AG09309 (cell line): ENCODE measurements at places on chromosomes 12 and 14.

- no peak for DNase-seq
These were observed 167.1 kb upstream of the NOS1 start for GRCh38 chr12:117528538-117528937.

DNA sequence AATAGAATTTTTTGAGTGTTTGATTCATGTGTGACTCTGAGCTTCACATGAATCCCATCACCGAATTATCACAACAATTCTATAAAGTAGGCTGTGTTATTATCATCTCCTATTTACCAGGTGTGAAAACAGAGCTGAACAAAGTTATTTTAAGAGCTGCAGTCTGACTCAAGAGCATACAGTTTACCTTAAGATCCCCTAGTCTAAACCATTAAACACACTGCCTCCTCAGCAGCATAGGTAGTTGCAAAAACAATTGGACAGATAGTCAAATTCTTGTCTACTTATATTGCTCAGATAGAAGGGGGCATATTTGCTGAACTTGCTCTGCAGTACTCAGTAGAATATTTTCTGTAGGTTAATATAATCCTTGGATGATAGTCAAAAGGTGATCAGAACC is 219.8 kb upstream of the ATP2B1 start:
- no peak for DNase-seq

GRCh38 chr14:105456736-105457617 is 17.6 kb upstream of the CRIP2 start:
- no peak for DNase-seq

DNA sequence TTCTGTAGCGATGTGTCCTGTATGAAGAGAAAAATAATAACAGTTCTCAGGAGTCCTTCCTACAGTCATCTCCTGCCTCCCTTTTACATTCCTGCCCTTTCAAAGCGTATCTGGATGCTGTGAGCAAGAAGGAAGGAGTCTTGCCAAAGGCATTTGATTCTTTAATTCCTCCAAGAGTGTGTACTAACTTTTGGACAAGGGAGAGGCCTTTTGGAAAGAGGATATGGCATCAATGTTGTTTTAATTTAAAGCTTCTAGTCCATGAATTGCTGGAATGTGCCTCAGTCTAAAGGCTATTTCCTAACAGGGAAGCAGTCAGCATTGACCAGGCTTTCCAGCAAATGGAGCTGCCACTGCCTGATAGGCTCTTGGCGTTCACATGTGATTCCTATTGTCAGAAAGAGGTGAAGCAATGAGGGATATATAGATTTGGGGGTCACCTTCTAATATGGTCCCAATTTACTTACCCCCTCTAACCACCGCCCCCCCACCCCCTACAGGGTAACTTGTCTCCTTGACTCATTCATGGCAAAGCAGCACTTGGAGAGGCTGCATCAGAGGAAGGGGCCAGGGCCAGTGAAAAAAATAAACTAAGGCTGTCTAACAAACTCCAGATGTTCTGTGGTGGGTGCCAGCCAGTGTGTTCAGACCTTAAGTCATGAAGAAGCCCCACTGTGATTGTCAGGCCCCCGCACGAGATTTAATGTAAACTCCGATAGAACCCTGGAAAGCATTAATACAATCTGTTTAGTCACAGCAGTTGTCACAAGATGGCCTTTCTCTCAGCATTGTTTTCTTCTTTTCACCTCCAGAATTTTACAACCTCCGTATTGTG is 220.3 kb downstream of the FBXL14 start:
- peak; percentile 86 for DNase-seq

DNA sequence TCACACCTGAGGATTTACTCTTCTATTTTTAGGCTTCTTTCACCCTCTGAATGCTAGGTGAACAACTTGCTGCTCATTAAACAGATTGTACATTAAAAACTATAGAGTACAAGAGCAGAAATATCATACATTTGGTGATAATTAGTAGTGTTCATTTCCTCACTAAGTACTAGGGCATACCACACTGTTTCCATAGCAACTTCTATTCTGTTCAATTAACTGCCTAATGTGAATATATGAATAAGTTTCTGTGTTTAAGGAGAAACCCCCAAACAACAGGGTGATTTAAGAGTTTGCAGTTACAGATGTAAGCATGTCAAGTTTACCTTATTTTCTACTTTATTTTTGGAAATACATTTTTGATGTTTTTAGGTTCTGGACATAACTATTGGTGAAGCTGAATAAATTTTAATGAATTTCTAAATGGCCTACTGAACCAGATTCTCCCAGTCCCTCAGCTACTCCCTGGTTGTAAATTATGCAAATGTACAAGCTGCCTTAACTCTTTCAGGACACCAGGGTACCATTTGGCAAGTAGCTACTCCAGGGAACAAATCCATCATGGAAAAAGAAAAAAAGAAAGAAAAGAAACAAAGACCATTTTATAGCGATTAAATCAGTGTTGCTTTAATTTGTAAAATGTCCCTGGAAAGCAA is 199.8 kb upstream of the NAV3 start:
- no peak for DNase-seq

DNA sequence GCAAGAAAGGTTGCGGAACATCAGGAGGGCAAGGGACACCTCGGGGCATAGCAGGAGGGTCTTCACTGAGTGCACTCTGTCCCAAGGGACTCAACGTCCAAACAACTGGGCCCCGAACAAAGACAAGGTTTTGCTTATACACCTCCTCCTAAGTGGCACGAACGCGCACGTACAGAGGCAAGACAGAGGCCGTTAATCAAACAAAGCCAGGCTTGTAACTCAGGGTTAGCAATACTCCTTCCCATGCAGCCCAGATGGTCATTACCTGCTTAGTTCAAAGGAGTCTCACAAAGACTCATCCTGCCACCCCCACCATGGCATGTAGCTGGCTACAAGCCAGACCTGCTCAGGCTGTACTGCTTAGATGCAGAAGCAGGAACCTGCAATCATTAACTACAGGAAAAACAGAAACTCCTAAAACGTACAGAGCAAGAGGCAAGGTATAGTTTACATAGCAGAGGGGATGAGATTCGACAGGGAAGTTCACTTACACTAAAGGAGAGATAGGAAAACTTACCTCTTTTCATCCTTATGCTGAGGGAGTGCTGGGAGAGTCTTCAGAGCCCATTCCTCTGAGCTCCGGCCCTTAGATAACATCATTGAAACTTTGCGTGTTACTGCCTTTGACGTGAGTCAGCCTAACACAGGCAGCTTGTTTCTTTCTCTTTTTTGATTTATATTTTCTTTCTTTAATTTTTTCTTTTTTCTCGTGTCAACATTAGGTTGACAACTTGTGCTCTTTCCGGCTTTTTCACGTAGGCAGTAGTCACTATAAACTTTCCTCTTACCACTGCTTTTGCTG is 1319.1 kb downstream of the TMEM121 start:
- DNase-seq, result no peak

DNA sequence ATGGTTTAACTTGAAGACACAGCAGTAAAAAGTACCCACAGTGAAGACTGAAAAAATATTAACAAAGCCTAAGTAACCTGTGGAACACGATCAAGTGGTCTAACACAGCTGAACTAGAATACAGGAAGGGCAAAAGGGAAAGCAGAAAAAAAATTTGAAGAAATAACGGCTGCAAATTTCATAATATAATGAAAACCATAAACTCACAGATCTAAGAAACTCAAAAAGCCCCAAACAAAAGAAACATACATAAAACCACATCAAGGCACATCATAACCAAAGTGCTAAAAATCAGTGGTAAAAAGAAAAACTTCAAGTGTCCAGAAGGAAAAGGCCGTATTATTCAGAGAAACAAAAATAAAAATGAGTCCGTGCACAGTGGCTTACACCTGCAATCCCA is 30.9 kb downstream of the SPPL3 start:
- DNase-seq, result no peak

DNA sequence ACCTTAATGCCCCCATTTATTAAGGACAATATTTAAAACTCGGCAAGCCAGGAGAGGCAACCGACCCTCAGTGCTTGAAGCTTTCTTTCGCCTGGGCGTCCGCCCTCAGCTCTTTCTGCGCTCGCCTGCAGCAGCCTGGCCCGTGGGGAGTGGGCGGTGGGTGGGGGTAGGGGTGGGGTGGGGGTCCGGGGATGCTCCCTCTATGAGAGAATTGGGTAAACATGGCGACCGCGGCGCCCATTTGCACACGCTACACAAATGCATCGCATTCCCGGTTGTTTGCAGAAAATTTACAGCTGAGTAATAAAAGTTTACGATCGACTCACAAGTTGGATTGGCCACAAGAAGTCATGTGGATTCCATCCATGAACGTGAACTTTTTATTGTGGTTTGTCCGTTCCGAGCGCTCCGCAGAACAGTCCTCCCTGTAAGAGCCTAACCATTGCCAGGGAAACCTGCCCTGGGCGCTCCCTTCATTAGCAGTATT is 7.7 kb downstream of the HOXC8 start:
- peak; percentile 73 for DNase-seq

DNA sequence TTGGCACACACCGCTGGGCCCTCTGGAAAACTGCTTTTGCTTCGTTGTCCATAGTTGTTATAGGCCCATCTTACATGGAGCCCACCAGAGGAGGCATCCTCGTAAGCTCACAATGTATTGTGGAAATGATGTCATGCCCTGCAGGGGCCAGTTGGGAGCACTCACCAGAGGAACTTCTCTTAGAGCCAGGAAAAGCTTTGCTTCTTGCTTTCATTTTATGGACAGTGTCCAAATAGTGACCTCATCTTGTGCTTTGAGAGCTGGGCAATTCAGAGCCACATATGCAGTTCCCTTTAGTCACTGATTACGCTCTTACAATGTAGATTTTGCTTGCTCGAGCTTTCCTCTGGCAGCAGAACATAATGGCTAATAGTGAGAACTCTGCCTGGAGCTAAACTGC is 275.6 kb downstream of the AACS start:
- peak; percentile 57 for DNase-seq

GRCh38 chr14:58106446-58106845 is 45.6 kb downstream of the ARMH4 start:
- no peak for DNase-seq

DNA sequence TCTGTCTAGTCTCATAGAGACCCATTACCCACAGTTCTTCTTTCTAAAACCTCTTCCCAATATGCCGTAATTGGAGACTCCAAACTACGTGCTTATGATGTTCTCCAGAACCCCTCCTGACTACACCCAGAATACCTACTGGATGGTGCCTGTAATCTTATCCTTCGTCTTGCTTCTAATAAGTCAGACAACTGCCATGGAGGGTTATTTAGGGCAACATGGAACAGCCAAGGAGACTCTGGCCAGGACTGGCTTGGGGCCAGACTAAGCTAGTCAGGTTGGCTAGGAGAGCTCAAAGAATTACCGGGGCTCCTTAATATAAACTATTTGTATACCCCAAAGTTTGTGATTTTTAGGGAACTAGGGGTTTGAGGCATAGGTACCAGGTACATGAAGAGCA is 6.8 kb downstream of the PFKM start:
- DNase-seq, result no peak

GRCh38 chr14:70827347-70827746 is 18.0 kb upstream of the MAP3K9 start:
- DNase-seq, result peak; percentile 25

- peak; percentile 20 for DNase-seq
These were observed 32.4 kb upstream of the HELB start for GRCh38 chr12:66269757-66270383.
